ENCODE measurements at places on chromosomes 11 and 22.
A peak's percentile ranks its signal among the peaks of the same experiment; 100 is the strongest.

DNA sequence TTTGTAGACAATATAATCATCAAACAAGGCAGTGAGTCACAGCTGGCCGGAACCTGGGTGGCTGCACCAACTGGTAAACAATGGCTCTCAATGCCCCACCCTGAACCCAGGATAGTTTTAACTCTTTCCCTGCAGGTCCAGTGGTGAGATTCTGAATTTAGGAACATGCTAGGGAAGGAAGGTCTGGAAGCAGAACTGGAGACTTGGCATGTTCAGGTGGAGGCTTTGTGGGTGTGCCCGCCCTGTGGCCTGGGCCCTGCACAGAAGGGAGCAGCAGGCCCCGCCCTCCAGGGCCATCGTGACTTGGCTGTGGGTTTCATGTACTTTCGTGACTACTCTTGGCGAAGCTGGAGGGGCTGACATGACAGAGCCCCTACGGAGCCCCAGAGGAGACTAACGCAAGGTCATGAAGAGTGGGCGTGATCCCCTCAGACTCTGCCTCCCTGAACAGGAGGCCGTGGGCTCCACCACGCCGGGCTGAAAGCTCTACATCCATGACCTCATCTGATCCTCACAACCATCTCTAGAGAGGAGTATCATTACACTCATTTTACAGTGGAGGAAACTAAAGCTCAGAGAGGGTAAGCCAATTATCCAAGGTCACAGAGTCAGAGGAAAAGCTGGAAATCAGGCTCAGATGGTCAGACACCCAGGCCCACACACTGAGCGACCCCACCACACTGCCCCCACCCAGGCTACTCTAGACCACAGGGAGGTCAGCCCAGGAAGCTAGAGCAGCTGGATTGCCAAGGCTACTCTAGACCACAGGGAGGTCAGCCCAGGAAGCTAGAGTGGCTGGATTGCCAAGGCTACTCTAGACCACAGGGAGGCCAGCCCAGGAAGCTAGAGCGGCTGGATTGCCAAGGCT lies 27.3 kb downstream of the MAFF start:
- no peak for DNase-seq

GRCh38 chr11:33553486-33553885 lies 147.1 kb downstream of the C11orf91 start:
- no peak for DNase-seq

GRCh38 chr11:34652191-34652973 lies 31.5 kb downstream of the EHF start:
- DNase-seq = no peak

- peak; percentile 31 for DNase-seq
These were observed 2.8 kb downstream of the IL17RA start for GRCh38 chr22:17087498-17088131.

GRCh38 chr22:32336771-32337424 lies 20.8 kb upstream of the RFPL3 start:
- no peak for DNase-seq

GRCh38 chr11:57391111-57391510 lies 661 bp upstream of the PRG2 start:
- DNase-seq = no peak

DNA sequence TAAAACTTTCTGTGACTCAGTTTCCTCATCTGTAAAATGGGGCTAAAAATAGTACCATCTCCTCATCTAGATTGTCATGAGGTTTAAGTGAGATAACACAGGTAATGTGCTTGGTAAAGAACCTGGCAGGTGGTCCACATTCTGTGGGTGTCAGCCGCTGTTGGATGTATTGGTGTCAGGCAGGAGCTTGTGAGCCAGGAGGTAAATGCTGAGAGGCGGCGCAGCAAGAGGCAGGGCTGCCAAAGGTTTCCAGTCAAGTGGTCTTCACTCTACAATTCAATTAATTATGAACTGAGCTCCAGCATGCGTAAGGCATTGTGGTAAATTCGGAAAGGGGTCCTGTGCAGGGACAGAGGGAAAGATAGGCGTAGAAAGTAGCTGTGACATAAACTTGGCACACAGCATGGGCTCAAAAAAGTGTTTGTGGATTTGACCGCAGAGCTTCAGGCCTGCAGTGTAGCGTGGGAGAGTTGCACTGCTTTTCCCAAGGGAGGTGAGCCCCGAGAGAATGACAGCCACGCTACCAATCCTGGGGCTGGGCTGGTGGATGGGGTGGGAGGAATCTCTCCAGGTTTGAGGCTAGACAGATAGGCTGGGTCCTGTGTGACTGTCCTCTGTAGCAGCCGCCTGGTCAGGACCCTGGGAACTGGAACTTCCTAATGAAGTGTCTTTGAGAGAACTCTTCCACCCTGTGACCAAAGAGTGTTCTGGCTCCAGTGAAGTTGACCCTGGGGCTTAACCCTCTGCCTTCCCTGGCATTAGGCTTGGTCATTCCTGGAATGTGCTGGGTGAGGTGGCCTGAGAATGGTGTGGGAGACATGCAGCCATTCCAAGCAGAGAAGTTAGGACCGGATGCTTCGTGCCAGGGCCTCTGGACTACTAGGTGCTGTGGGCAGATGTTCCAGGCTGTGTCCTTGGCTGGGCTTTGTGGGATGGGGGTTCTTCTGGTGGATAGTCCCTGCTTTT lies 122.4 kb downstream of the FEZ1 start:
- DNase-seq = no peak

- DNase-seq = no peak
These were observed 8.6 kb downstream of the GRIA4 start for GRCh38 chr11:105618343-105618955.

GRCh38 chr11:95387325-95387724 lies 156.3 kb upstream of the SESN3 start:
- DNase-seq = no peak
